EL (cell line): ENCODE measurements at places on chromosomes 12 and 14.

GRCh38 chr12:30764251-30764650 lies 9.5 kb upstream of the CAPRIN2 start:
- DNase-seq = no peak

DNA sequence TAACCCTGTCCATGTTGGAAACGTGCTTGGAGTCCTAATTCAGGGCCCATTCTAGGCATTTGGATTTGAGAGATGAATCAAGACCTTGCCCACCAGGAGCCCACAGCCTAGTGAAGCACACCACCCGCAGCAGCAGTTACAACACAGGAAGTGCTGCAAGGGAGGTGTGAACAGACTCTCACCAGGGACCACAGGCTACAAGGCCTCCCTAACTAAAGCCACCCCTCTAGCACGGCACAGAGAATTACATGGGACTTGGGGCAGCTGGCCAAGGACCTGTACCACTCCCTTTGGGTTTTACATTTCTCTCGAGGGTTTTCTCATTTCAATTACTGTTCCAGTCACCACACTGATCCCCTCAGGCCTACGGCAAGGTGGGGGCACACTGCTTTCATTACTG lies 49.5 kb upstream of the FOXN3 start:
- DNase-seq = no peak

DNA sequence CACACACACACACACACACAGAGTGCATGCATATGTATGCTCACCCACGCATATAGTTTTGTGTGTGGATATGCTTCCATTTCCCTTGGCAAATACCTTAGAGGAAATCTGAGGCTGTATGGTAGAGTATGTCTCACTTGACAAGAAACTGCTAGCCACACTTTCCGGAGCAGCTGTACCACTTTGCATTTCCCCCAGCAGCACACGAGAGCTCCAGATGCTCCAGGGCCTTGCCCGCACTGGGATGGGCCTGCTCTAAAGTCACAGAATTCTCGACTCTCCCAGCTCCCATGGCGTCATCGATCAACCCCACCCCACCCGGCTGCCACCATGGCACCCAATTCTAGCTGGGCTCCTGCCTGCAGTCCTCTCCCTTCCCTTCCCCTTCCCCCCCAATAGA lies 21.9 kb downstream of the CLMN start:
- no peak for DNase-seq

GRCh38 chr14:85334316-85334715 lies 195.6 kb upstream of the FLRT2 start:
- DNase-seq = no peak

- no peak for DNase-seq
These were observed 151.0 kb downstream of the BCAT1 start for GRCh38 chr12:24797901-24798300.

DNA sequence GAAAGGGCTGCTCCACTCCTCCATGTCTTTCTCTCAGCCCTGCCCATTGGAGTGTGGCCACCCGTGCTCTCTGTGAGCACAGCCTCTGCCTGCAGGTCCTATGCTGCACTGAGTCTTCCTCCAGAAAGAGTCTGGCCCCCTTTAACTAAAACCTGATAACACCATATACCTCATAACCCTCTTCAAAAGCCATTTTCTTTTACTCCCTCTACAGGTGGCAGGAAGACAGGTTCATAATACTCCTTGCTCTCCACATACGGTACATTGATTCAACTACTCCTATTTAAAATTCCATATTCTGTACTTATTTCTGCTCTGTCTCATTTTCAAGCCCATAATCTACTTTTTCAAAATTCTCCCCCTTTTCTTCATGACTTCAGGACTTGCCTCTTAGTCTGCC lies 144.0 kb downstream of the HELB start:
- DNase-seq = no peak

GRCh38 chr14:24741871-24742270 lies 107.9 kb upstream of the GZMB start:
- DNase-seq = peak; percentile 62

DNA sequence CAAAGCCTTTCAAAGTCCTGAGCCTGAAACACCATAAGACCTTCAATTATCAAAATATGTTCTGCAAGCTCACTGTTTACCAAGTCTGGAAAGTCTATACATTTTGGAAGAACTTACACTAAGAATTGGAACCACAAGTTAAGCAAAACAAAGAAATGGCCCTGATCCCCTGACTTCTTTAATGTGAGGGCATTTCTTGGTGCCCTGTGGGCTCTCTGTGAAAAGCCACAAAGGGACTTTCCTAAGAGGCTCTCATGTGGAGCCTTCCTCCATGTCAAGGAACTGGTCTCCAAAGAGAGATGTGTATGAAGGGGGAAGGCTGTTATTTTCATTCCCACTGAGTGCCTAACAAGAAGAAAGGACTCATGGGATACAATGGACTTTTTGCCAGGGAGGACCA lies 13.5 kb upstream of the MYH6 start:
- no peak for DNase-seq

DNA sequence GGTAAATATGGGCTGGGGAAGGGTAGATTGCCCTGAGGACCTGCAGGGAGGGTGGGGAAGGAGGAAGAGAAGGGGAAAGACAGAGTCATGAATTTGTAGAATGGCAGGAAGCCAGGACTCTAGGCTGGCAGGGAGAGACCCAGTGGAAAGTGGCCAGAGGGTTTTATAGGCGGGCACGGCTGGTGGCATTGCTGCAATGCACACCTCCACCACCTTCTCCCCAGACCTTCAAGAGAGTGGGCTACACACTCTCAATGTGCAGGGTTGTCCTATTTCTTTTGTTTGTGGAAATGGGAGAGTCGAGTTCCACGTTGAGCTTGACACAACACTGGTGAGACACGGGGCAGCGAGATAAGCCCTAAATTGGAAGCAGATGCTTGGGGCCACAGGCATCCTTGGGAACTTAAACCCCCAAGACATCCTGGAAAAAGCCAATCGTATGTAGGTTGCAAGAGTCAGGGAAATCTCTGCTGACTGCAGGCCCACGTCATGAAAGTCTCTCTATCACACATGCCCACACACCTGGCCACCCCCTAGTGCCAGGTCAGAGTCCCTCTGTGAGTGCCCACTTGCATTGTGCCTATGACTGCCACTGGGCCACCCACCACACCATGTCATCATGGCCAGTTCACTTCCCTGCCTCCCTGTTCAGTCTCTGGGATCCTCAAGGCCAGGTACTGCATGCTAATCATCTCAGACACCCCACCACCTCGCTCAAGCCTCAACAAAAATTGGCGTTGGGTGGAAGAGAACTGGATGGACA lies 38.0 kb upstream of the BDKRB2 start:
- peak; percentile 46 for DNase-seq

GRCh38 chr12:58342736-58343135 lies 401.4 kb downstream of the ATP23 start:
- DNase-seq = no peak

GRCh38 chr12:62448436-62448835 lies 18.2 kb upstream of the MON2 start:
- DNase-seq = no peak

- no peak for DNase-seq
These were observed 81.0 kb downstream of the CCDC92 start for GRCh38 chr12:123891516-123892179.

DNA sequence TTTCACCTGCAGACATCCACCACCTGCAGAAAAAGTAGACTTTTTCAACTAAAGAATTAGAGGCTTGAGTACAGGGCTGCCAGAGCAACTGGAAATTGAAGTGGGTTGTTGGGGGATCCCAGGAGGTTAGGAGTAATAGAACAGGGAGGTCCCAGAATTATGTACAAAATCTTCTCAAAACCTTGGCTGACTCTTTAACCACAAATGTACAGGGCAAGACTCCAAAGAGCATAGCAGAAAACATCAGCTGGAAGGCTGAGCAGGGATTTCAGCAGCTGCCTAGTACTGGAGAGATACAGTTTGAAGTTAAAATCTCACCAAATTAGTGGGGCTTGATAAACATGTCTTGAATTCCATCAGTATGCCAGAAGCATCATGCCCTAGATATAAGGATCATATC lies 191.6 kb downstream of the CRADD start:
- no peak for DNase-seq

DNA sequence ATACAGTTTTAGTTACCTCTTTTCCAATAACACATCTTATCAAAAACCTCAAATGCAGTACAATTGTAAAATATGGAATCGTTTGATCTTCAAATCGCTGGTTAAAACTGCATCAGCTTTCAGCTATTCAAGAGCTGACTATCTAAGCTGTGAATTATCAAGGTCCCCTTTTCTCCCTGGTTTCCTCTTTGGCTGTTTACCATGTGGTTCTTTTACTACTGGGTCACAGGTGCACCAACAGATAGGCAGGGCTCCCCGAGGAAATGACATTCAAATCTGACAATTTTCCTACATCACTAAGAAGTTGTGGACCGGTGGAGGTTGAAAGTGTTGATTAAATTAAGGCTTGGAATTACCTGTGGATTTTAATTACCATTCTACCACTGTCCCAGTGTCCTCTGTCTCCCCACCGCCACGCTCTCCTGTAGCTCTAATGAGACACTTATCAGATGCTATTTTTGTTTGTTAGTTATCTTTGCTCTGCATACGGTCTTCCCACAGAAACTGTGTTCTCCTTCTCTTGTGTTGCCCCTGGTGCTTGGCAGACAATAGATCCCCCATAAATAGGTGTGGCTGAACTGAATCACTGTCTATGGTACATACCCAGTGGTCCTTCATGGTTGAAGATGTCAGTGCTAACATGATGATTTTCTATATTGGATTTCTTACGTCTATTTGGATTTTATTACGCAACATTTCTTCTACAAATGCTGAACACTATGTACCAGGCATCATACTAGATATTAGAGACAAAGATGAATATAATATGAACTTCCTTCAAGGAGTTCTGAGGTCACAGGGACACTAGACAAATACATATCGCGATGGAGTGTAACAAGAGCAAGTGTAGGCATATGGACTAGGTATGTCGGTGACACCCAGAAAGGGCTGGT lies 20.9 kb upstream of the PLXNC1 start:
- no peak for DNase-seq

- DNase-seq = peak; percentile 8
These were observed 42.1 kb downstream of the CIT start for GRCh38 chr12:119835068-119835467.

GRCh38 chr12:101207086-101207780 lies 2.8 kb downstream of the SLC5A8 start:
- no peak for DNase-seq

GRCh38 chr12:114823724-114824123 lies 139.7 kb upstream of the TBX3 start:
- DNase-seq = no peak

DNA sequence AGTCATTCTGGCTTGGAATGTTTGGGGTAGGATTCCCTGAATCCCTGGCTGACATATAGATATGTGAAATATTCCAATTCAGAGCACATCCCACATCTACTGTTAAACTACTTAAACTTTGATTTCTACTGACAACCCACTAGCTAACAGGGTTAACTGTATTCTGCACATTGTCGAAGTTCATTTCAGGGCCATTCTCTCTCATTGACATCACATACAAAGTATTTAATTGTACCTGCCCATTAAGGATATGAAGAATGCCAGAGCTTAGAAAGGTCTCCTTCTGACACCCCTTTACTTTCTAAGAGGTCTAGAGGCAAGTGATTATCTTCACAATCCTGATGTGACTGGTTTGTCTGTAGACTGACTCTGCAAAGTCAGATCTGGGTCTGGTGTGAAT lies 2.8 kb upstream of the DCN start:
- no peak for DNase-seq

DNA sequence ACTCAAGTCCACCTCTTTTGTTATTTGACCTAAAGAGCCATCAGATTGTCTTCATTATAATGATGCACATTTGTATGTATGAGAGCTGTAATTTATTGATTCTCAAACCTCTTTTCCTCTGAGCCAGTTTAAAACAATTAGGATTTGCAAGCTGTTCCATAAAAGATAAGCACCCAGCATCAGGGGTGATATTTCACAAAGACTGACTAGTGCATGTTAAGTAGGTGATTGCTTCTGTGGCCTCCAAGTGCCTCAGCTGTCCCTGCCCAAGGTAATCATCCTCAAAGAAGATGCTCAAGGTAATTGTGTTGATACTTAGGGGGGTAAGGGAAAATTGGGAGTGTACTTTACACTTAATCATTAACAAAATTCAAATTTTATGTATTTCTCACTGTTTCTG lies 18.2 kb downstream of the CEP128 start:
- no peak for DNase-seq

- peak; percentile 36 for DNase-seq
These were observed 9.3 kb upstream of the TMEM121 start for GRCh38 chr14:105517096-105517495.

DNA sequence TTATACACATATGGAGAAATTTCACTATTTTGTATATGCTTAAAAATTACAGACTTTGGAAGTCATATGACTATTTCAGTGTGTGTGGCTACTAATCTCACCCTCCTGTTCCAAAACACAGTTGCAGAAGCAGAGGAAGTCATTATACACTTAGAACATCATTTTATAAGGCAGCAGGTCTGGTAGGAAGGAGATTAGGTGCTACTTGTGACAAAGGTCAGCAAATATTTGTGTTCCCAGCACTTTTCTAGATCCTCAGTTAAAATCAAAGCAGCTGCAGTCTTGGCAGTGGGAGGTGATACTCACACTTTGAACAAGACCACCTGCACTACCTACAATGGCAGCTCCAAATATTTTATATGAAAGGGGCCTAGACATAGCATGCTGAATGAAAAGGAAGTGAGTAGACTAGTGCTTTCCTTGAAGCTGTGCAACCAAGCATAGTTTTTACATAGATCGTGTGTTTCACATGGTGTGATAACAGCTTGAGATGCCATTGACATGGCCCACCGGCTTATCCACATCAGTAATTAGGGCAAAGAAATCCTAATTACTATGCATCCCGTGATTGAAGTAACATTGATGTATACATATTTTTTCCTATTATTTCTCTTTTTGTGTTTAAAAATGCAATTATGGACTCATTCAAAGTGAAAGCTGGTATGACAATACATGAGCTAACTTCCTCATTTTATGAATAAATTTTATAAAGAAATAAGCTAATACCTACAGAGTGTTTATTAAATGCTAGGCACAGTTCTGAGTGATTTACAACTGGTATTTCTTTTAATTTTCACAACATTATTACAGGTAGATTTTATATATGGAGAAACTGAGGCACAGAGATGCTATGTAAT lies 5.3 kb downstream of the GYS2 start:
- DNase-seq = no peak
